Stimulated activated CD4-positive, alpha-beta T cell treated with anti-CD3 and anti-CD28 coated beads, Interleukin-1b, Interleukin-23, amount 100 ng/mL, for 48 hours (primary cell): ENCODE measurements at places on chromosomes 1 and 21.

DNA sequence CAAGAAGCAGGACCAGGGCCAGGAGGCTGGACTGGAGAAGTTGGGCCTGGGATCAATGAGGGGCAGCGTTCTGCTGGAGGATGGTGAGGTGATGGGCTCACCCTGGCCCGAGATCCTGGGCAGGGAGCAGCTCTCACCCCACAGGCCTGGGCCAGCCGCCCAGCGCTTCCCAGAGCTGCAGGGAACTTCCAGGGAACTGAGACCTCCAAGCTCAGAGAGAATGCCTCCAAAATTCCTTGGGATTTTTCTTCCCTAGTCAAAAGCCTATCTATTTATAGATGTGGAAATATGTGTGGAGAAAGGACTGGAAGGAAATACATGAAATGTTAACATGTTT, 121.2 kb downstream of the SPSB1 start:
- no peak for DNase-seq

GRCh38 chr1:19496527-19496874, 11.2 kb upstream of the CAPZB start:
- no peak for DNase-seq

DNA sequence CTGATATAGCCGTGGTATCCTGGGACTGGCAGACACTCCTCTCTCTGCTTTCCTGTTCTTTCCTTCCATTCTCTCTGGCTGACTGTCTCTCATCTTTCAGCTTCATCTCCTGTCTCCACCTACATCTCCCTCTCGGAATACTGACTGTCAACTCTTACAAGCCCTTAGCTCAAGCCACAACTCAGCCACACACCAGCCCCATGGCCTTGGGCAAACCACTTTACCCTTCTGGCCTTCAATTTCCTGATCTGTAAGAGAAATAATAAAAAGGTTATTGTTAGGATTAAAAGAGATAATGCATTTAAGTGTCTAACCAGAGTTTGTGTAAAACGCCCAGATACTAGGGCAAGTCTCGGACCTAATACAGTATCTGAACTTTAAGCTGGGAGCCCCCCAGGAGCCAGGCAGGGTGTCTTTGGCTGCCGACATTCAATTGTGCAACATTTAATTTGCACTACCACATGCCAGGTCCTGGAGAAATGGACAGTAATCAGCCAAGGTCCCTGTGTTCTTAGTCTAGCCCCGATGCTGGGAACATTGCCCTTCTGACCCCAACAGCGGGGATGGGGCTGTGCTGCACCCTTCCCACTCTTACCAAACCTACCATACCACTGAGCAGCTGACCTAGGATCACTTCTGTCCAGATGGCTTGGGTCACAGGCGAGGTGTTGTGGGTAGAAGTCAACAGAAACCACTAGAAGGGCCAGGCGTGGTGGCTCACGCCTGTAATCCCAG, 5.1 kb downstream of the ECHDC2 start:
- no peak for DNase-seq

GRCh38 chr1:78229344-78229743, 183.6 kb downstream of the GIPC2 start:
- DNase-seq: no peak

DNA sequence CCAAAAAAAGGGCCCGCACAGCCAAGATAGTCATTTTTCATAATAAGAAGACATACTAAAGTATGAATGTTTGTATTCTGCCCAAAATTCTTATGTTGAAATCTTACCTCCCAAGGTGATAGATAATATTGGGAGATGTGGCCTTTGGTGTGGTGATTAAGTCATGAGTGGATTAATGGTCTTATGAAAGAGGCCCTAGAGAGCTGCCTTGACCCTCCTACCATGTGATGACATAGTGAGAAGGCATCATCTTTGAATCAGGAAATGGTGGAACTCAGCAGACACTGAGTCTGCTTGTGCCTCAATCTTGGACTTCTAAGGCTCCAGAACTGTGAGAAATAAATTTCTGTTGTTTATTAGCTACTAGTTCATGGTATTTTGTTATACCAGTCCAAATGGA, 11.8 kb upstream of the RNPC3 start:
- DNase-seq: no peak

GRCh38 chr1:19528438-19528837, 43.1 kb upstream of the CAPZB start:
- DNase-seq: no peak

DNA sequence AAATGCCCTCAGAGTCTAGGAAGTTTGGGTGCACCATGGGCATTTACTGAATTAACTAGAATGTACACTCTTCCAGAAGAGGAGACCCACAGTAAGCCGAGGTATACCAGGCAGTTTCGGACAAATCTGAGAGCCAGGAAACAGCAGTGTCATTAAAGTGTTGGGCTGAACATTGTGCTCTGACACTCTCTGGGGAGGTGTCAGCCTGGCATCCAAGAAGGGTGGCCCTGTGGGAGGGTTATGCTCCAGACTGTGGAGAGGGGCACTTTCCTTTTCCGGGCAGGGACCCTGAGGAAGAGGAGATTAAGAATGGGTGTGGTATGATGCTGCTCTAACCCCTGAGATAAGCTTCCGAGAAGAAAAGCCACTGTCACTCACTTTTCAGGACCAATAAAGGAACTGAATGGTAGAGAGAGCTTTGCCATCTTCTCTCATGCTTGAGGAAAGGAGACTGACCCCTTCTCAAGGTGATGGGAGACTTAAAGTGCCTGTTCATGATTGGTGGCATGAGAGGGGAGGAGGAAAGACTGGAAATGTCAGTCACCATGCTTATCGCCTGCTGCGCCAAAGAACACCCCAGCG, 98.2 kb downstream of the UCK2 start:
- no peak for DNase-seq

DNA sequence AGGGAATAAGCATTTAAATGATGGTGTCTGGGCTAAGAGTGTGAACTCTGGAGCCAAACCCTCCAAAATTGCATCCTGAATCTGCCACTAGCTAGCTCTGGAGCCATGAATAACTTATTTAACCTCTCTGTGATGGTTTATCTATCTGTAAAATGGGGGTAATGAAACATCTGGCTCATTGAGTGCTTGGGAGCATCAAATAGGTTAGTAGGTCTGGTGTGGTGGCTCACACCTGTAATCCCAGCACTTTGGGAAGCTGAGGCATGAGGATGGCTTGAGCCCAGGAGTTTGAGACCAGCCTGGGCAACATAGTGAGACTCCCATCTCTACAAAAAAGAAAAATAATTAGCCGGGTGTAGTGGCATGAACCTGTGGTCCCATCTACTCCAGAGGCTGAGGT, 42.8 kb downstream of the KIF1B start:
- DNase-seq: no peak

DNA sequence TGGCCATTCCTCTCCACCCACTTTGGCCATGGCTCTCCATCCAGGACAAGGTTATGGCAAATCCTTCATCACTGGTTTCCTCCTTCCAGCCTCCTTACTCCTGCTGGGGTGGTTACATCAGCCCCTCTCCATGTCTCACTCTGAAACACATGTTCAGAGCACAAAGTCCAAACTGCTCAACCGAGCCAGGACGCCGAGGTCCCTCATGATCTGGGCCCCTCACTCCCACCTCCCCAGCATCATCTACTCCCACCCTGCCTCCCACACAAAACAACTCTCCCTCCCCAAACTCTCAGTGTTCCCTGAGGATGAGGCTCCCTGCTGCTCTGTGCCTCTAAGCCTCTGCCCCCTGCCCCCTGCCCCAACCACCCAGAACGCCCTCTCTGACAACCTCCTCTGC, 33.3 kb upstream of the ZBTB40 start:
- DNase-seq: no peak

DNA sequence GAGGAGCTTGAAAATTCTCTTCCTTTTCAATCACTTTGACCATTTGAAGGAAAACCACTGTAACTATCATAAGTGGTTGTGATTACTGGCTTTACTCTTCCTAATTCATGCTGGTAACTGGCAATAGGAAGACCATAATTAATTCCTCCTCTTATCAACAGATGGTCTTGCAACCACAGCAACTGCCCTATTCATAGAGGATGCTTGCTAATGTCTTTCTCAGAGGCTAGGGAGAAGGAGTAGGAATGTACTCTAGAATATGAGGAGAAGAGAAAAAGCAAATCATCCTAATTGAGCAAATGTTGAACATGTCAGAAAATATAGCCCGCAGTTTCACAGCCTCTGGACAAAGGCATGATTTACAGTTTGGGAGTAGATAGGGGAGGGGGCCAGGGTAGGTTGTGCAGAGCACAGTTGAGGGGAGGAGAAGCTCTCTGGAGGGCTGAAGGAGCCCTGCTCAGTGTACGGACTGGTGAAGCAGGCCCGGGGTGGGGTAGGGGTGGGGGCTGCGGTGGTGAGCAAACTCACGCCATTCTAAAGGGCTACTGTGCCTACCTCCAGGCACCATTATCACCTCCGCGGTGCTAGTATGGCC, 192.9 kb downstream of the PCP4 start:
- DNase-seq: no peak

DNA sequence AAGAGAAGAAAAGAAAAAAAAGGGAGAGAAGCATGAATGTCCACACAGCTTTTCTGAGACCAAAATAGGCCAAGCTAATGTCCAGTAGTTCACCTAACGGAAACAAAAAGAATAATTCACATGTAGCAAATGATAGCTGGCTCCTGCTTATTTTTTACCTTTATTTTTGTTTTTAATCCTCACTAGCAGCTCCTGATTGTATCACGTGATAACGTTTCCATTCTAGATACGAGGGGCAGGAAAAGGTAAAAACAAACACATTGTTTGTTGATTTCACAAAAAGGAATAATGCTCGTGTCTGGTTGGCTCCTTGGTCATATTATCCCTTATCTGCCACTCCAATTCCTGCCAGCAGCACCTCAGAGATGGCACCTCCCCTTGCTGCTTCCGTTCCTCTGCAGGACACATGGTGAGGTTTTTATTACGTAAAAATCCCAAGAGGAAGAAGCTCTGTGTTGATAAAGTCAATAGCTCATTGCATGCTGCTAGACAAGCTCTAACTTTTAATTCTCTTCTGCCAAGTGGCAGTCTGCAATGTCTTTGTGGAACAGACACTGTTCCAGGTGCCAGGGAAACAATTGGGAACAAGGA, 201.7 kb downstream of the CRB1 start:
- no peak for DNase-seq

DNA sequence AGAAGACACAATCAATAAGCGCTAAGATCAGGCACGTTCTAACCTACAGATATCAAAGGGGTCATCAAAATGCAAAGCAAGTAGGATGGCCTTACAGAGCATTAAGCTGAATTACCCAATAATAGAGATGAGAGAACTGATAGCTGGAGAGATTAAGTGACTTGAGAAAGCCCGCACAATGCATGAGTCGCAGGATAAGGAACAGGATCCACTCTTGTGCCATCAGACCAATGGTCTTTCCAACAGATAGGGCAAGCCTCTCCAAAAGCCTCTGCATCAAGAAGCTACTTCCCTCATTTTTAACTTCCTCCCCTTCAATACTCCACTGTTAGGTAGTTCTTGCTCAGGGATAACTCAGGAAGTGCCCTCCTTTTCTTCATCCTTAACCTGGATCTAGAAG, 2.6 kb downstream of the CHML start:
- no peak for DNase-seq

GRCh38 chr1:56872597-56872996, 18.0 kb downstream of the C8A start:
- DNase-seq: no peak

DNA sequence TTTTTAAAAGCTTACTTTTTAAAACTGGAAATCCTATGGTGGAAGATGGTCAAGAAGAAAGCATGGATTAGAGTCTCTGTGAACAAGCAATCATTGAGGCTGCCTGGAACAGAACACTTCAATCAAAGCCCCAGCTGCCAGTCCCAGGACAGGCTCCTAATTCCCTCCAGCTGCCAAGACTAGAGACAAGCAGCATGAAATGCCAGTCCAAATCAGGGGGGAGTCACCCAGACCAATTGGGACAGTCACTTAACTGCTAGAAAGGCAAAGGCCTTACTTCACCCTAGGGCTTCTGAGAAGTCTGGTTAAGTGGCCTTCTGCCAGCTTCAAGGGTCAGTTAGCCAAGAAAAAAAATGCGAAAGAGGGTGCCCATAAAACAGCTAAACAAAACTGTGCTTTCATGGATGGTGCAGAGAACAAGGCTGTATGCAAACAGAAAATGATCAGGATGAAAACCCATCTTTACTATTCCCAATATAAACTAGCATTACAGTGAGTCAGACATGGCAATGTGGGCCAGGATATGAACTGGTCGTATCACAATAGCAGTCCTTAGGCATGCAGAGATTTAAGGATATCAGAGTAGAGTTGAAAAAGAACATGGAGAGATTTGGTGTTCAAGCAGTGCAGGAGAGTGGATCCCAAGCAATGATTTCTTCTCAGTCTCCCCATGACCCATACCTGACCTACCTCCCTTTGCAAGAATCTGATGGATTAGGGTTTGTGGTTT, 31.0 kb upstream of the MAN1A2 start:
- DNase-seq: no peak

DNA sequence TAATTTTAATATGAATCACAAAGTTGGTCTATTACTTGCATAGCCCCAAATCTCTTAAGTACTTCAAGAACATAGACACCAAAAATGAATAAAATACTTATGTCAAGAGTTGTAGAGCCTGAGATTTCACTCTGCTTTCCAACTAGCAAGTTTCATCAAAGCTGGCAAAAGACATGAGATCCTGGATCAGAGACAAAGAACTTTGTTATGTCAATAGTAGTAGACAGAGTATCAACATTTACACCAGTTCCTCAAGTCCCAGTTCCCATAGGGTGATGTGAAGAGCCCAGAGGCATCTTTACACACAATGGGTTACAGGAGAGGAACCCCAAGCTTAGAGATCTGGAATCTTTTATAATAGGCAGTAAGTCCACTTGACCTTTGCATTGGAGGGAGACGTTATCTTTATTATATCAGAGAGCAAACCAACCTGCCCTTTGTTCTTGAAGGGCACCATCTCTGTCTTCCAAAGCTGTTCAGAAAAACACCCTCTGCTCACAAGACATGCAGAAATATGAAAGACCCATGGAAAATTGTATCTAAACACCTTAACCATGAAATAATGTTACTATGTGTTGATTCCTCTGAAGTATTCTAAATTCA, 174.4 kb upstream of the GALNT2 start:
- no peak for DNase-seq

- no peak for DNase-seq
Measured at GRCh38 chr1:19769211-19769932, 30.3 kb downstream of the TMCO4 start.

GRCh38 chr1:197362871-197363270, 94.8 kb downstream of the CRB1 start:
- no peak for DNase-seq
